ENCODE measurements at places on chromosomes 2 and 18.

GRCh38 chr18:44170208-44170880 lies 510.3 kb upstream of the SETBP1 start:
- DNase-seq: no peak

DNA sequence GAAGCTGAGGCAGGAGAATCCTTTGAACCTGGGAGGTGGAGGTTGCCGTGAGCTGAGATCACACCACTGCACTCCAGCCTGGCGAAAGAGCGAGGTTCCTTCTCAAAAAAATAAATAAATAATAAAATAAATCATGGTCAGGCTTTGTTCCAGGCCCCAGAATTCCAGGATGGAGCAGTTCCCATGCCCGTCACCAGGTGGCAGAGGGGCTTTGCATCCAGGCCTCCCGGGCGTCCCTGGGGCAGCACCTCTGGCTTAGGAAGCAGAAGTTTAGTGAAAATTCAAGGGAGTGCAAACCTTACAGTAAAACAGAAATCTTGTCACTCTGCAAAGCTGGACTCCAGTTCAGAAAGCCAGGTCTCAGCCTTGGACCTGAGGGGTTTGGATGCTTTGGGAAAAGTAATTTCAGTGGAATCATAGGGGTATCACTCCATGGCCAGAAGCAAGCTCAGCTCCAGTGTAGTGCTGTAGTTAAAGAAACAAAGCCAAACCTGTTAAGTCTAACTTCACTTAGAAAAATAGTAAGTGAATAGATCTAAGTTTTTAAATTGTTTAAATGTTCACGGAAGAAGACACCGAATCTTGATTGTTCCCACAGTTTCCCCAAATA lies 512.7 kb downstream of the CMPK2 start:
- no peak for DNase-seq

- DNase-seq: no peak
These were observed 2.5 kb downstream of the MRPL35 start for GRCh38 chr2:86201671-86202335.

GRCh38 chr2:195486987-195487644 lies 169.9 kb upstream of the SLC39A10 start:
- no peak for DNase-seq

DNA sequence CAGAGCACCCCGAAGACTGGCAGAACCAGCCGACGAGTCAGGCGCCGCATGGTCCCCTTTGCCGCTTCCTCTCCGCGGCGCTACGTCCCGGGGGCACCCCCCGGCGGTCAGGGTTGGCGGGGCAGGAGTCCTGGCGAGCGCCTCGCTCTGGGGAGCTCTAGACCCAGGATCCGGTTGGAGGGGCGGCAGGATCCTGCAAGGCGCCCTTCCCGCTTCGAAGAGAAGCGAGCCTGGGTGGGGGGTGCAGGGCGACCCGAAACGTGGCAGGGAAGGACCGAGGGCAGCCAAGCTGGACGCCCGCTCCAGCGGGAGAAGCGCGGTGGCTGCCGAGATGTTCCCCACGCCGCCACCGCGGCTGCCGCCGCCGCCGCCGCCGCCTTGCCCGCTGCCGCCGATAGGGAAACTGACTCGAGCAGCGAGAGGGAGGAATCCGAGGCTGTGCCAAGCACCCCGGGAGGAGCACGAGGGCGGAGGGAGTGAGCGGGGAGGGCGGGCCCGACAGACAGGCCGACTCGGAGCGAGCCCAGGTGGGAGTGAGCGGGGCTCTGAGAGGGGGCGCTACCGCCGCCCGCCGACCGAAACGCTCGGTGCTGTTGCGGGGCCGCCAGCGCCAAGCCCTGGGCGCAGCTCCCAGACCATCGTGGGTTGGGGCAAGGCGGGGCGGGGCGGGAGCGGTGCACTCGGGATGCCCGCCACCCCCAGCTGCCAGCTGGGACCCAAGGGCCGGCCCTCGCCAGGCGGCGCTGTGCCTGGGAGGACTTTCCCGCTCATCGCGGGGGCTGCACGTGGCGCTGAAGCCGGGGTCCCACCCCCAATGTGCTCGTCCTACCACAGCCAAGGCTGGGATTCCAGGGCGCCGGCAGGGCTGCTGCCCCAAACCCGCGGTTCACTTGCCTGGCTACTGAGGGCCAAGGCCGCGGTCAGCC lies at the start of gene GALNT14:
TSS of gene GALNT14 (minus strand) at position 404 of the 926 bp plus-strand sequence. CDS start at position 50, 354 bp downstream.
- no peak for DNase-seq

GRCh38 chr2:14256890-14257289 lies 375.6 kb upstream of the LRATD1 start:
- no peak for DNase-seq

DNA sequence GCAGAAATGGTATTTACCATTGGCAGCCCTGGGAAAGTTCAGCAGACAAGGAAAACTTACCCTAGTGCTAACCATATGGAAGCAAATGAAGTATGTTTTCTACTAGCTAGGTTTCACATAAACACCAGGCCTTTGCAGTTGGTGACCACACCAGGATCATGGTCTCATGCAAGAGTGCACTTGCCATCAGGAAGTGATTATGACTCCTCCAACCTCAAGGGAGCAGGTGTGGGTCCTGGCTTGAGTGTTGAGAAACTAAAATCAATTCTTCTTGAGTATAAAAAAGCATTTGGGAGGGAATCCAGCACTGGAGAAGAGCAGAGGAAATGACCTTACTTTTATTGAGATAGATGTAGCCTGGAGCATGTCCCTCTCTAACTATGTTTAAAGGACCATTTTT lies 56.8 kb upstream of the SPAG16 start:
- no peak for DNase-seq

GRCh38 chr2:212815453-212815852 lies 276.9 kb upstream of the ERBB4 start:
- no peak for DNase-seq

DNA sequence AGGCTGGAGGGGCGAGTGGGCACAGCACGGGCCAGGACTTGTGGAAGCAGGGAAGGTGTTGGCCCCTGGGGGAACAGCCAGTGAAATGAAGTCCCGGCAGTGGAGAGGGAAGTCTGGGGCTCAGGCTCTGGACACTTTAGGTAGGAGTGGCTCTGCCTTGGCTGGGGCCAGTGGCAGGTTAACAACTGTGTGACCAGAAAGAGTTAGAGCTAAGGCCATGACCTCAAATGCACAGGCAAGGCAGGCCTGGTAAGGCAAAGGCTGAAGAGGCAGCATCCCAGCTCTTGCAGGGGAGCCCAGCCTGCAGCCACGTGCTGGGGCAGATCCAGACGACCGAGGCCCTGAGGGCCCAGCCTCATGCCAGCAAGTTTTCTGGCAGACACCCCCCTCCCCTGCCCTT lies 21.5 kb downstream of the PCARE start:
- no peak for DNase-seq

GRCh38 chr2:145203891-145204290 lies 684.0 kb upstream of the ZEB2 start:
- no peak for DNase-seq

GRCh38 chr18:34604591-34604990 lies 105.5 kb upstream of the DTNA start:
- no peak for DNase-seq

- DNase-seq: no peak
These were observed 223.9 kb downstream of the CDCA7 start for GRCh38 chr2:173578404-173579107.

GRCh38 chr18:64713284-64713683 lies 564.4 kb upstream of the LINC00305 start:
- no peak for DNase-seq

DNA sequence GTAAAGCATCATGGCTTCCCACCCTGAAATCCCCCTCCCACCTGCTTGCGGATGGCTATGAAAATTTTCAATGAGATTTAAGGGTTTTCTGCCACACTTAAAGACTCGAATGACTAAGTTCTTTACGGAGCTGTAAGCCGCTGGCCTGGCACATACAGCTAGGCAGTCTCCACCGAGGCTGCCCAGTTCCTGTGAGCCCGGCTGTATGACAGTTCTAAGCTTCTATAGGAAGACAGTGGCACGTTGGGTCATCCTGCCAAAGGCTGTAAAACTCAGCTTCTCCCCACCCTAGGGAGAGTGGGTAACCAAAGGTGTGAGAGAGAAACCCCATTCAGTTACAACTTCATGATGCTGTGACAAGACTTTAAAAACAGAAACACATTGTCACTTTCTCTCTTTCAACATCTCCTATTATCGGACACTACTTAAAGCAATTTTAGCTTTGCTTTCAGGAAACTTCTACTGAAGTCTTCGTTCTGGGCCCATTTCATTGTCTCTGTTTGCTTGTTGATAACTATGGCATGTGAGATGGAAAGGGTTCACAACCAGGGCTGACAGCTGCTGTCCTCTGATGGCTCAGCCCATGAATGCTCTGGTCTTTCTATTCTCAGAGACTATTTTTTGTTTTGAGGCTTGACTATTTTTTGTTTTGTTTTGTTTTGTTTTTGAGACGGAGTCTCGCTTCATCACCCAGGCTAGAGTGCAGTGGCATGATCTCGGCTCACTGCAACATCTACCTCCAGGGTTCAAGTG lies 7.1 kb downstream of the CASP8 start:
- no peak for DNase-seq

GRCh38 chr2:15348045-15348444 lies 213.1 kb downstream of the NBAS start:
- DNase-seq: no peak

DNA sequence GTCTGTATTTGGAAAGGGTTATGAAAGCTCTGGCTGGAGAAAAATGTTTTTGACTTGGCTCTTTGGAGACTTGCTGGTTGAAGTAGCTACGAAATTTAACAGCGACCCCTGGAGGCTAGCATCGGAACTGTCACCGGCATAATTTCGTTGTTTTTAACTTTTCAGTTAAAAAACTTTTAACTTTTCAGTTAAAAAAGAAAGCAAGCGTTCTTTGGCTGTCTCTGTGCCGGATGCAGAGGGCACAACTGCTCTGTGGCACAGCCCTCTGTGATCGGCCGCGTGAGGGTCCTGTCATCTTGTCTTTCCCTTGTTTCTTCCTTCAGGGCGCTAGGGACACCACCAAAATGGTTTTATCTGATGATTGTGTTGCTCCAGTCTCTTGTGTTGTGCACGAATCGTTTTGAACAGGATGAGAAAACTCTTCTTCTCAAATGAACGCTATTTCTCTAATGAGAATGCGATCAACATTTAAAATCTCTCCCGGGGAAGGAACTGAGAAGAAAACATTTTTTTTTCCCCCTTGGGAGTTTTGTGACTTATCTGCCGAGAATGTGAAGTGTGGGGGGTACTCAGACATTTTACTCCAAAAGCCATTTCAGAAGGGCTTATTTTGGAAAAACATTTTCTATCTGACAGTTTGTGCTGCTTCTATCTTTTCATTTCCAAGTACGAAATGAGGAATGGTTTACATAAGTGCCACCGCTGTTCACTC lies 57.1 kb downstream of the ADCYAP1 start:
- no peak for DNase-seq

GRCh38 chr2:205539603-205540002 lies 142.7 kb upstream of the NRP2 start:
- DNase-seq: no peak

DNA sequence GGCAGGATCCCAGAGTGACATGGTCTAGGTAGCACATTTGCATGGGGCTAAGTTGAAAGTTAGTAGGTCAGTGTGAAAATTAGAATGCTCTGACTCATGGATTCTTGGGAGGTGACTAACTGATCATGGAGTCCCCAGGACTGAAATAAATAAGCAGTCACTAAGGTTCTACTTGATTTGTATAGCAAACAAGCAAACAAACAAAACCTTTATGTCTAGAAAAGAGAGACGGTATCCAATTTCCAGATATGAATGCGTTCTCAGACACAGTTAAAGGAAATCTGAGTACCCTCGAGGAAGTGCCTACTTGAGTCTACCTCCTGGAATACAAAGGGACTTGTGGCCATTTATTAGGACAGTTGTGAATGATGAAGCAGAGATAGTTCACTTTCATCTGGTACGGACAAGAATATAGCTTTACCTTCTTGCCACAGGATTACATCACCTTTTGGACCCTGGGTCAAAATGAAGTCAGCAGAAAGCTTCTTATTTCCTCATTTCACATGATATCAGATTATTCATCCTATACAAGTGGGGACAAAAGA lies 54.3 kb upstream of the AGPS start:
- no peak for DNase-seq

DNA sequence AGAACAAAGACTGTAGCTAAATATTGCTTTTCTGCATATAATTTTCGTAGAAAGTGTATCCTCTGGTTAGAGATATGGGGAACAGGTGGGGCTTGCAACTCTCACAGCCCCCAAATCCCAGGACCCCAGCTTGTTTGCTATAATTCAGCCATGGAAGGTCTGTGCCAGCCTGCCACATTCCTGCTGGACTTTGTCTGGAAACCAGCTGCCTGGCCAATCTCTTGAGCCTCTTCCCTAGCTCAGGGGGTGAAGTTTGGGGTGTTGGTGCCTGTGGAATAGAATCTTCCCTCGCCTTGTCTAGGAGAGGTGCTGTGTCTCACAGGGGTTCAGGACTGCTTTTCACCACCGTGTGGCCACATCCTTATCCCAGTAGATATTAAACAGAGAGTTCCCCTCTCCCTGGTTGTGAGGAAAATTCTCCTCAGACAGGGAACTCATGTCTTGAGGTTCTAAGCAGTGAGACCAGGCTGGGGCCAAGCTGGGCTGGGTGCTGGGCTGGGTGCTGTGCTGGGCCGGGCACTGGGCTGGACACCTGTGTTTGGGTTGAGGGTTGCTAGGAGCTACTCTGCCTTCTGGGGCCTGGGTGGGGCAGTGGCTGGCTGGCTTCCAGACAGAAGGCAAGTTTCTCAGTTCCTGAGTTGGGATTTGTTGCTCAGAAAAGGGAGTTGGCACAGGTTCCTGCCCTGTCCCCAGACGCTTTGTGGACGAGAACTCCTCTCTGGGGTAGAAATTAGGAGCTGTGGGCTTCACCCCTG lies 12.3 kb downstream of the TOGARAM2 start:
- DNase-seq: no peak

DNA sequence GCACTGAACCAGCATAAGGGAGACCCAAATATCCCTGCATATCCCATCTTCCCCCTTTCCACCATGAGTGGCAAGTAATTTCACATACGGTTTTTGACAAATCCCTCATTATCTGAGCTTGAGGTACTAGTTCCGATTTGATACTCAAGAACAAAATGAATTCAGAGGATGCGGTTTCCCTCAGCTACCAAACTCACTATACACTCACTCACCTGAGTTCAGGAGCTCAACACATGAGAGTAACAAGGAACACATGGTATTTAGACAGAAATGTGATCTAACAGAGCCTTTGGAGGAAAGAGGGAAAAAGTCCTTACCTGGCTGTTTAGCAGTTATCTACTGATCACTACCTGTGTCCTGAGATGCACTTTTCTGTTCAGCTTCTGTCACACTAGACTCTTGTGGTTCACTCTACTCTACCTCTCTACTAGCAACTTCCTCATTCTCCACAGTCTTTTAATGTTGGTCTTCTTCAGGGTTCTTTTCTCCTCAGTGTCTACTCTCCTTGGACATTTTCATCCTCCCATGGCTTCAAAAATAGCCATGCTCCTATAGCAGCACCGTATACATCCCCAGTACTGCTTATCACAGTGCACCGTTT lies 25.1 kb downstream of the ASXL2 start:
- DNase-seq: no peak

DNA sequence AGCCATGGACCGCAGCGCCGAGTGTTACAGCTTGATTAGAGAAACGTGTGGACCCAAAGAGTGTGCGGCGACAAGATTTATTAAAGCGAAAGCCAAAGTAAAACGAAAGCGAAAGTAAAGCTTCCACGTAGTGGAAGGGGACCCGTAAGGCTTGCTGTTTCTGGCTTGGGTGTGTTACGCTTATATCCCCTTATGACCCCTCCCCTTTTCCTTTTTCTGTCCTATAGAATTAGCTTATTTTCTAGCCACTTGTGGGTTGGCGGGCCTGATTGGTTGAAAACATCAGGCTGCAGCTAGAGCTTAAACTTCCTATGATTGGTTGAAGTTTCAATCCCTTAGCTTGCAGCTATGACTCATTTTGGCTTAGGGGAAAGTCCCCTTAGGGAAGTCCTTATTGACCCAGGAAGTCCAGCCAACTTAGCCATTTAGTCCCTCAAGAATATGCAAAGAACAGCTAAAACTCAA lies 969.7 kb downstream of the DCDC2C start:
- DNase-seq: no peak

All from effector memory CD4-positive, alpha-beta T cell (primary cell).